T-helper 1 cell (primary cell): ENCODE measurements at places on chromosomes 4 and X.

DNA sequence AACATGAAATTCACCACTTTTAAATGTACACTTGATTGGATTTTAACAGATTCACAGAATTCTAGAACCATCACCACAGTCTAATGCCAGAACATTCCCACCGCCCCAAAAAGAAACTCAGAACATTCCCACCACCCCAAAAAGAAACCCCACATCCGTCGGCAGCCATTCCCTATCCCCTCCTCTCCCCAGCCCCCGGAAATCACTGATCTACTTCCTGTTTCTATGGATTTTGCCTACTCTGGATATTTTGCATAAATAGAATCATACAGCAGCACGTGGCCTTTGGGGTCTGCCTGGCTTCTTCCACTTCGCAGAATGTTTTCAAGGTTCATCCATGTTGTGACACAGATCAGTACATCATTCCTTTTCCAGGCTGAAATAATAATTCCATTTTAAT is 79.3 kb downstream of the PPP2R2C start:
- no peak for DNase-seq

DNA sequence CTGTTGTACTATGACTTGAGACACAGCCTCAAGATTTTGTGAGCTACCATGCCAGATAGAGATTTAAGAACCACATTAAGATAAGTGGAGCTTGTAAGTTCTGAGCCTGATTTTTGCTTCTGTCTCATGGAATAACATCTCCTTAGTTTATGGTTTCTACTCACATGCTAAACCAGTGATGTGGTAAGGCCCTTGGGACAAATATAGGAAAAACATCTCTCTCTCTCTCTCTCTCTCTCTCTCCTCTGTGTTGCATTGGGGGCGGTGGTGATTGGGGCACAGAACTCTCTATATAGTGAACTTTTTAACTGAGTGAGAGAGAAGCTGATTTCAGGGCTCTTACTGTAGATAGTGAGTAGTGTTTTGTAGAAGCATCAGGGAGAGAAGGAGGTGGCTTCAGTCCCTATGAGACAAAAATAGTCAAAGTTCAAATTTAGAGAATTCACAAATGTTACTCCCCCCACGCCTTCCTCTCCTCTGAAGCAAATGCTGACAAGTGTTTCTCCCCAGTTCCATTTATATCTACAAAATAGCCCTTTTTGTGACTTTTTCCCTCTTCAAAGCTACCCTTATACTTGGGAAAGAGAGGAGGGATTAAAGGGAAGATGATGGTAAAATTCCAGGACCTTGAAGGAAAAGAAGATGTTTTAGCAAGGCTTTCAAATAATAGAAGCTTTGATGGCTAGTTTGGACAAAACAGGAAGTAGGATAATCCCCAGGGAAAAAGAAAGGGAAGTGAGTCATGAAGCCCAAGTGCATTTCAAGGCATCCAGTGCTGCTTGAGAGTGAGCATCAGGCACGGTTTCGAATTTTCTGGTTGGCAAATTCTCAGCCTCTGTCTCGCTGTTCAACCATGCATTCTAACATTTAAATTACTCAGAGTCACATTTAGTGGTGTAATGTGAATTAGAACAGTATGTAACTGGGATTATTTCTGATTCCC is 134.3 kb upstream of the AP1S2 start:
- no peak for DNase-seq

DNA sequence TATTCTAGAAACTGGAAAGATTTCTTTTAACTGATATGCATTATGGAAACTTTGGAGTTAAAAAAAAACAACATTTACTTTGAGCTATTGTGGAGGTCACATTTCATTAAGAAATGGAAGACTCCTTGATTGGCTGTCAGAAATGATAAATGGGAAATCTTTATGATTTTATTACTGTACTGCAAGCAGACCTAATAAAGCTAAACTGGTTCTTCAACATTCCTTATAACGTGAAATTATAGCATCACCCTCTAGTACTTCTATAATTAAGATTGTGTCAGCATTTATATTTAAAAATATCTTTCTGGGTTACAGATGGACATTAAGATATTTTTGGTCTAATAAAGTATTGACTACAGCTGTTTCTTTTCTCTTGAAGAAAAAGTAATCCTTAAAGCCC is 213.8 kb upstream of the PACRGL start:
- DNase-seq, result no peak

GRCh38 chrX:119690921-119691716 is 1.8 kb downstream of the SEPTIN6 start:
- DNase-seq, result no peak

DNA sequence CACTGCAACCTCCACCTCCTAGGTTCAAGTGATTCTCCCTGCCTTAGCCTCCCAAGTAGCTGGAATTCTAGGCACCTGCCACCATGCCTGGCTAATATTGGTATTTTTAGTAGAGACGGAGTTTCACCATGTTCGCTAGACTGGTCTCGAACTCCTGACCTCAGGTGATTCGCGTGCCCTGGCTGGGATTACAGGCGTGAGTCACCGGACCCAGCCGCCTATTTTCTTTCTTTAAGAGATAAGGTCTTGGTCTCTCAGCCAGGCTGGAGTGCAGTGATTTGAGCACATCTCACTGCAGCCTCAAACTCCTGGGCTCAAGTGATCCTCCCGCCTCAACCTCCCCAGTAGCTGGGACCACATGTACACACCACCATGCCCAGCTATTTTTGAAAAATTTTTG is 166.5 kb downstream of the DHRSX start:
- DNase-seq, result no peak

DNA sequence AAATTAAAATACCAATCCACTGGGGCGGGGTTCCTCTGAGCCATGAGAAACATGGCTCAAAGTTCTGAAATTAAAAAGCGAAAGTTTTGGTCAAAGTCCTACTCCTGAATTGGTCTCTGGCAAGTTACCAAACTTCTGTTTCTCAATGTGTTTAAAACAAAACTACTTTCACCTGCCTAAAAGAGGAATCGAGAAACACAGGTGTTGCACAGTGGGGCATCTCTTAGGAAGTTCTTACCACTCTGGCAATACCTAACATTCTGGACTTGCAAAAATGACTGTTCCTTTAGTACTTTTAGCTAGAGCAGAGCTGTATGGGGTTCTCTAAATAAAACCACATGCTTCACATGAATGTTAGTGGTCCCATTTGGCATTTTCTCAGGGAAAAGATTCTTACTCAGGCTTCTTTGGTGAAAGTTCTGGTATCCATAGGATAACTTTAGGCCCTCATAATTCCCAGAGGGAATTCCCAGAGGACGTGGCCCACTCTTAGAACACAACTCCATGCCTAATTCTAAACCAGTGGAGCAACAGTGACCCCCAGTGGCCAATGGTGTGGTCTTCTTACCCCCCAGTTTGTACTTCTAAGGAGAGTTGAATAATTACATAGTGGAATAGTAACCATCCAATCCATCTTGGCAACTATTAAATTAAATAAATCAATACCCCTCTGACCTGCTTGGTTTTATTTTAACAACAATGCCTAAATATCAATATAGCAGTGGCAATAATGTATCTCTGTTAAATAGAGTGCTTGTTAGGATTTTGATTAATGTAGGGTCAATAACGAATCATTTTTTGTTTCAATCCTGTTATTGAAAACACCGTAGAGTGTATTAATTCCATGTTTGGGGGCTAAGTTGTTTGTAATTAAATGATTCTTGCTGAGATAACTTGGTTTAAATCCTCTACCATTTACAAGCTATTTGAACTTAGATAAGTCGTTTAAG is 21.9 kb downstream of the BMP3 start:
- DNase-seq, result no peak

- no peak for DNase-seq
Observed at GRCh38 chrX:115363372-115363771, 73.9 kb downstream of the LUZP4 start.

GRCh38 chrX:49155900-49156837 is 6.4 kb upstream of the MAGIX start:
- DNase-seq, result peak; percentile 69

DNA sequence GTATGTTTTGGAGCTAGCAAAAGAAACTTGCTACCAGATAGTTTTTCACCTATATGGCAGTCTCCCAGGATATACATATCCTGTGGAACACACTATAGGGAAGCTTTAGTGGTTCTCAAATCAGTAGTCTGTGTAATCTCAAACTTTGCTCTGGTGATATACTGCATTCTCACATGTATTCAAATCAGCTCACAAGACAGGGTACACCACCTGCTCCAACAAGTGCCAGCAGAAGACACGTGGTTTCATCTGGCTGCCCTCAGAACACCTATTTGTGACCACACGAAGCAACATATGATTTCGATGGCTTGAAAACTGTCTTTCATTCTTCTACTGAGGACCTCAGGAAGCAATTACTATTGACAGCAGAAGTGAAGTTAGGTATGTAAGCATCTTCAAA is 37.7 kb downstream of the BCLAF3 start:
- DNase-seq, result no peak

- no peak for DNase-seq
Observed at GRCh38 chrX:121103381-121103780, 56.0 kb downstream of the GLUD2 start.

- DNase-seq, result no peak
Observed at GRCh38 chrX:19361701-19362100, 18.0 kb downstream of the PDHA1 start.

GRCh38 chr4:24765376-24765988 is 29.9 kb upstream of the SOD3 start:
- DNase-seq, result no peak

GRCh38 chr4:173182403-173182802 is 13.8 kb downstream of the GALNT7 start:
- no peak for DNase-seq

GRCh38 chrX:23884427-23885024 is 23.2 kb downstream of the APOO start:
- DNase-seq, result no peak

GRCh38 chr4:48116582-48116981 is 17.5 kb downstream of the TXK start:
- DNase-seq, result no peak

GRCh38 chr4:1463927-1464540 is 57.8 kb upstream of the NKX1-1 start:
- DNase-seq, result no peak

GRCh38 chrX:22634751-22635150 is 362.0 kb downstream of the CBLL2 start:
- DNase-seq, result no peak

DNA sequence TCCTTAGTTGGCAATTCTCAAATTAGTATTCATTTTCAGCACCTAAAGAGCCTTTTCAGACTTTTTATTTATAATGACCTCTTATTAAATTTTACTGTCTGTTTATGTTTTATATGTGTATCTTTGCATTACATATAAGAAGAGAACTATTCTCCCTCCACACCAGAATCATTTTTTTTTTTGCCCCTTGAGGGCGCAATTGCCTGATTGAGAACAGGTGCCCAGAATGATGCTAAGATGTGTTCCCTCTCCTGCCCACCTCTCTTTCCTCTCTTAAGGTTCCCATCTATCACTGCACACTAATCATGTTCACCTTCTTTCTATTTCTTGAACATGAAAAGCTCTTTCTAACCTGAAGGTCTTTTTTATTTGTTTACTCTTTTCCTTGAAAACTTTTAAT is 44.2 kb upstream of the ADAM29 start:
- DNase-seq, result no peak

DNA sequence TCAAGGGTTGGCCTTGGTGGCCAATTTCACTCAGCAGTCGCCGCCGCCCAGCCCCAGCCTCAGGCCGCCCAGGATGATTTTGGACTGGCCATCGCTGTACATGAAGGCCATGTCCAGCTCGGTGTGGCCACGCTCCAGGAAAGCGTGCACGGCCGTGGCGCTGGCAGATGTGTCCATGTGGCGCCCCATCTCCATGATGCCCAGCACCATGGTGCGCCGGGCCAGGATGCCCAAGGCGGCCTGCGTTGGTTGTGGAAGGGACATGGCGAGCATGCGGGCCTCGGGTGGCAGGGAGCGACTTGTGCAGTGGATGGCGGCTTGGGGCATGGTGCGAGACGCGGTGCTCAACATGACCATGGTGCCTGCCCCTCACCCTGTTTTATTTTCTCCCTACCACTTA is 55.4 kb downstream of the ZCCHC12 start:
- no peak for DNase-seq

GRCh38 chr4:52545099-52546069 is 113.7 kb downstream of the USP46 start:
- peak; percentile 10 for DNase-seq

DNA sequence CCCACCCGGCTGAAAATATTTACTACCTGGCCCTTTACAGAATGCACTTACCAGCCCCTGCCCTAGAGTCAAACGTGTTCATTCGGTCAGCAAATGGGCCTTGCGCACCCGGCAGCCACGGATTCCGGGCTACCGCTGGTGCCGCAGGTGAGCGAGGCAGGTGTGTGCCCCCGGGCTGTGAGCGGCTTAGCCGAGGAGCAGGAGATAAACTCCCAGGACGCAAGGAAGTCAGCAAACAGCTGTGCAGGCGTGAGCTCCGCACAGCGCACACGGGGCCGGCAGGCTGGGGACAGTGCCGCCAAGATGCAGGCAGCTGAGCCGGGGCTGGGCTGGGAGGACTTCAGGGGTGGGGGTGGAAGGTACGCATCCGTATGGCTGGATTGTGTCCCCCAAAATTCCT is 211.2 kb upstream of the PSAPL1 start:
- DNase-seq, result no peak

DNA sequence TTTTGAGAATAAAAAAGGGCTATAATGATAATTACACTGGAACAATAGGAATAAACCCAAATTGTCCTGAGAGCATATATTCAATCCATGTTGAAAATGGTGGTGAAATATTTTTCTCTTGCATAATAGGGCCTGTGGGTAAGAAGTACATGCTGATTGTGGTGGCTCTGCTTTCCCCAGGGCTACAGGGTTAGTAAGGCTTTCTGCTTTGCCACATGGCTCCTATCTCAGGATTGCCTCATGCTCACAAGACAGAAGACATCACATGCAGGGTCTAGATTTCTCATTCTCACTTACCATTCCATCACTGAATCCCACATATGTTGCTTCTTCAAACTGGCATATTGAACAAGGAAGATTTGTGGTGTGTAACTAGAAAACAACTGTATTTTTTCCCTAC is 12.4 kb upstream of the VEGFC start:
- no peak for DNase-seq

DNA sequence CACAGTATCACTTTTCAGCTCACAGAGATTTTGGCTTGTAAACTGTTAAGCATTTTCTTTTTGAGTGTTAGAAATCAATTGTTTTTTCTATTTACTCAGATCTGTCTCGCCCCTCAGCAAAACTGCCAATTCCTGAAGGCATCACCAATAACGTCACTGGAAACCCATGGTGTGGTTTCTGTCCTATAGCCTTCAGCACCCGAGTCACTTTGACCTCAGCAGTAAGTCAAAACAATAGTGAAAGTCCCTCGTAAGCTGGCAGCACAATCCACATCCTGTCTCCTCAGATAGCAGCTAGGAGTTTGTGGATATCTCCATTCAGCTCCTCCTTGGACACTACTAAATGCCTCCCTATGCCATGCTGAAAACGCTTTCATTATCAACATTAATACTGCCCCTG is 1787.4 kb upstream of the ADGRL3 start:
- no peak for DNase-seq

DNA sequence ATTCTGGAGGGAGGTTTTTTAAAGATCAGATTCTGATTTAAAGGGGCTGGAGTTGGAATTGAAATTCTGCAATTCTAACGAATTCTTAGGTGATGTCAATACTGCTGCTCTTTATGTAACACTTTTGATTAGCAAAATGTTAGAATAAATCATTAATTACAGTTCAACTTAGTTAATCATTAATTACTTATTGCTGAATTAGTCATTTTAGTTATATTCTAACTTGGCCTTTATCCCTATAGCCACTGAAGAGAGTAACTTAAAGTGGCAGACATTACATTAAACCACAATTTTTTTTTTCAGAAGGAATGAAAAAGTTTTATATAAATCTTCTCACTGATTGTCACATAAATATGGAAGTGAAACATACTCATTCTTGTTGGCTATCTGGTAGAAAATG is 206.6 kb upstream of the ITM2A start:
- DNase-seq, result no peak
